ENCODE measurements at places on chromosomes 4 and X.

- DNase-seq, result no peak
Measured at GRCh38 chrX:143664302-143664701, 28.4 kb upstream of the SLITRK4 start.

GRCh38 chrX:143621276-143621675, 14.6 kb downstream of the SLITRK4 start:
- DNase-seq, result no peak

GRCh38 chr4:7646384-7647061, 211.8 kb upstream of the PSAPL1 start:
- no peak for DNase-seq

GRCh38 chr4:14897217-14897616, 105.1 kb upstream of the CPEB2 start:
- DNase-seq, result no peak

DNA sequence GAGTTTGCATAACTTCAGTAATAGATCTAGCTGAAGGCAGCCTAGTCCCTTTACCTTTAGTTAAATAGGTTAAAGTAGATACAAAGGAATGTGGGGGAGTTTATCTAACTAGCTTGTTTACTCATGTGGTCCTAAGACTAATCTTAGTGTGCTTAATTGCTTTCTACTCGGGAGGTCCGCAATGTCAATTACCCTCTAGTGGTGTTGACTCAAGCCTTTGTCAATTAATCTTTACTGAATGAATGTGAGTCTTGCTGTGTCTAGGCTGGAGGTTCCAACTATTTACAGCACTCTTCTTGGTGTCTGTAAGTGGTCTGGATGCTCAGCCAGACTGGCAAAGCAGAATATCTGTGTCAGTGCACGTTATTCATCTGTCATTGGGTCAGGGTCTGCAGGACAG, 17.9 kb upstream of the YTHDC1 start:
- no peak for DNase-seq

GRCh38 chrX:67536564-67536963, 7.3 kb upstream of the AR start:
- no peak for DNase-seq

DNA sequence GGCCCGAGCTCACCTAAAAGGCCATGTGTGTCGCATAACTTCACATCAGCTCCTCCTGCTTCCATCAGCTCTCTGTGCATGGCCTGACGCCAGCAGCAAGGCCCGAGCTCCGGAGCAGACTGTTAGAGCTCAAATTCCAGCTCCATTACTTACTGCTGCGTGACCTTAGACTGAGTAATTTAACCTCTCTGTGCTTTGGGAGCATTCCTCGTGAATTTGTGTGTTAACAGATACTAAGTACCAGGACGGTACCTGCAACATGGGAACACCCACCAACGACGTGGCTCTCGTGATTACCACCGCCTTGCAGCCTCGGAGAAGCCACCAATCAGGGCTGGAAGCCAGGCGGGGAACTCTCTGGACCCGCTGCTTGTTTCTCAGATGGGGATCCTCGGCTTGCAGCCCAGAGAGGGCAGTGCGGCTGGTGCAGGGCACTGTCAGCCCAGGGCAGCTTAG, 12.9 kb downstream of the LETM1 start:
- no peak for DNase-seq

Measured in NCI-H187 (cell line).